ENCODE measurements at places on chromosomes 7 and 10.

GRCh38 chr10:96397902-96398301 is 39.1 kb upstream of the OPALIN start:
- no peak for DNase-seq

- DNase-seq, result no peak
Observed at GRCh38 chr10:66981361-66982052, 55.7 kb downstream of the LRRTM3 start.

- DNase-seq, result no peak
Observed at GRCh38 chr10:123530166-123530870, 135.8 kb upstream of the GPR26 start.

GRCh38 chr7:99653754-99654153 is 26.0 kb downstream of the CYP3A5 start:
- DNase-seq, result no peak

DNA sequence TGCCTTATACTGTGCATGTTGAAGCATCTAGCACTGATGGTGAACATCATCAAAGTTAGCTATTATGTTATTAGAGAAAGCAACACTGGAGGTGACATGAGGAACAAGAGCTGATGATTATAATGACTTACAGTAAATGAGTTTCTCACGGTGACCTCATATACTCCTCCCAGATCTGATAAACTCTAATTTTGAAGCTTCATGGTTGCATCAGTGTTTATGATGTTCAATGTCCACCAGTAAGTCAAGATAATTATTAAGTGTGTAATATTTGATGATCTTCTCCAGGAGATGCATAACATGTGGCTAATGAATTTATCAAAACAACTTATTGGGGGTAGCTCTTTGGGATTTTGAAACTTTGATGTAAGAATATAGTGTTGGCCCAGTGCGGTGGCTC is 27.5 kb downstream of the MGAM2 start:
- DNase-seq, result no peak

DNA sequence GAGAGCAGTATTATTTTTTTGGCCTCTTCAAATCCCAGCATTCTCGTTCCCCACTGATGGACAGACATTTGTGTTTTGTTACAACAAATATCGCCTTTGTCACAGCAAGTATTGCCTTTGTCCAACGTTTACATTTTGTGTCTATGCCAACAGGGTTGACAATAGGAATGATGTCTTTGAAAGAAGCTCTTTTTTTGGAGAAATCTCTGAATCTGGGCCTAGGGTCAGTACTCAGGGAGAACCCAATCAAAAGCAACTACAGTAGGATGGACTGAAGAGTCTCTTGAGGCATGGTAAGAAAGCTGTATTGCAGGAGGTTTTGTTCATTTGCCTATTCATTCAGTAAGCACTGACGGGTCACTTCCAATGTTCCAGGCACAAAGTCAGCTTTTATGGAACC is 57.7 kb upstream of the KLF14 start:
- DNase-seq, result no peak

DNA sequence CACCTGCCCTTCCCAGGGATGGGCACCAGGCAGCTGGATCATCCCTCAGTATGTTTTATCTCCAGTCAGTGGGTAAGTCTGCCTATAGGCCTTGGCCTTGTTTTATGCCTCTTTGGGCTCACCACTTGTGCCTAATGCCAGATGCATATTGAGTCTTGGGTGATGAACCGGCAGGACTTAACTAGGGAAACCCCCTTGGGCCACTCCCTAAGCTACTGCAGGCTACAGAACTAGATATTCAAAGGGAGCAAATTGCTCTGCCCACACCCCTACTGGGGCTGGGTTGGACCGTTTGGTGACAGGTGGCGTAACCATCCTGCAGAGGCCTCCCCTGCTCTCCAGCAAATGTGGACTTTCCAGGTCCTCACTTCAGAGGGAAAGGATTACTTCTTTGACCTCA is 115.7 kb upstream of the GDF10 start:
- DNase-seq, result no peak

DNA sequence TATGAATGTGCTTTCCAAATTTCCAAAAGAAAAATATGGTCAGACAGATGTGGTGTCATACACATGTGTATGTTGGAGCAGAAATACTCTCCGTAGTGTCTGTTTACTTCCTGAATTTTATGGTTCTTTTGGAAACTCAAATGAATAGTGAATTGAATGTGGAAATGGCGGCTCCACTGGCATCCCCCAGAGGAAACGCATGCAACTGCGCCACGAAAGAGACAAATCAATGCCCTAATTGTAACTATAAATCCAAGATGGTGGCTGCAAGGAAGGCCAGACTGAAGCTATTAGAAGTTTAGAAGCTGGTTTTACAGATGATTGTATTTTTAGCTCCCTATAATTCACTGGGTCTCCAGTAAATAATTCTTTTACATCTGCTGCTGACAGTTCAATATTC is 246.7 kb downstream of the FGFR2 start:
- no peak for DNase-seq

GRCh38 chr10:117967149-117967650 is 79.5 kb downstream of the RAB11FIP2 start:
- no peak for DNase-seq

DNA sequence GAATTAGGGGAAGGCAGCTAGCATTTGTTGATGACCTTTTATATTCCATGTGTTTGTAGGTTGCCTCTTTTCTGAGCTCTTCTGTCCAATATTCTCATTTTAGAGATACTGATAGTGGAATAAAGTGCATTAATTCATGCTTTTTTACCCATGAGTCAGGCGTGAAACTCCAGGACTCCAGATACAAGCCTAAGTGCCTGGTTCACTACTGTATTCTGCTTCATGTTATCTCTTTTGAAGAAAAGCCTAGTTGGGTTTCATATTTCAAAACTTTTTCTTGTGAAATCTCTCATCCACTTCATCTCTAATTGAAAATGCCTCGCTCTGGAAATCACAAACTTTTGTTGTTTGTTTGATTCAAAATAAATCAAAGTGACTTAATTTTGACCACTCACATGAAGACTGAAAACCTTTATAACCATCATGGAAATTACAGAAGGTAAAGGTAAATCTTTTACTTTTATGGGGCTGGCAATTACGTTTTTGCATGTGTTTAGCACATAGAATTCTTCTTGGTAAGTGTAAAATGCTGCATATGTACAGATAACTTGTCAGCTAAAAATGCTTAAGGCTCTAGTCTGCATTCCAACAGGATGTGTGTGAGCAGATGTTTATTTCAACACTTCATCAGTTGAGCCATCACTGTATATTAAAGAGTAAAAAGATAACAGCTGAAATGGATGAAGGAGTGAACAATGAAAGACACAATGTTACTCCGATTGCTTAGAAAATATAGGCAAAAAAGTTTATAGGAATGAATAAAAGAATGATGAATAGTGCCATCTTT is 961.8 kb upstream of the CELF2 start:
- no peak for DNase-seq

GRCh38 chr7:29917641-29918040 is 72.0 kb downstream of the SCRN1 start:
- DNase-seq, result no peak

DNA sequence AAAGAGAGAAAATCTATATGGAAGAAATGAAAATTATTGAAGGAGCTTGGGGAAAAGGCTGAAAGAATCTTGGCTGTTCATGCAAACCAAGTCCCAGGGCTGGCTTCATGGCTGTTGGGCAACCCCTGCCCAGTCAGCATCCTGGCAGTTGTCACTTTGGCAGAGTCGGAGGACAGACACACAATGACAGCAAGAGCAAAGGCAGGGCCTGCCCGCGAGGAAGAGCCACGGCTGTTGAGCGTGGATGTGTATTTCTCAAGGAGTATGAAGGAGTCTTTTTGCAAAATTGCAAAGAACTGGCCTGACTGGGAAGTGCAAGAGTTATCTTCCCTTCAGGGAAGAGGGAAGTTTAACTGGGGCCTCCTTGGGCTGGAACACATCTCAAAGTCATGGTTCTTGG is 11.7 kb downstream of the PTPRE start:
- DNase-seq, result no peak

- no peak for DNase-seq
Observed at GRCh38 chr10:91803386-91804125, 5.3 kb downstream of the TNKS2 start.

DNA sequence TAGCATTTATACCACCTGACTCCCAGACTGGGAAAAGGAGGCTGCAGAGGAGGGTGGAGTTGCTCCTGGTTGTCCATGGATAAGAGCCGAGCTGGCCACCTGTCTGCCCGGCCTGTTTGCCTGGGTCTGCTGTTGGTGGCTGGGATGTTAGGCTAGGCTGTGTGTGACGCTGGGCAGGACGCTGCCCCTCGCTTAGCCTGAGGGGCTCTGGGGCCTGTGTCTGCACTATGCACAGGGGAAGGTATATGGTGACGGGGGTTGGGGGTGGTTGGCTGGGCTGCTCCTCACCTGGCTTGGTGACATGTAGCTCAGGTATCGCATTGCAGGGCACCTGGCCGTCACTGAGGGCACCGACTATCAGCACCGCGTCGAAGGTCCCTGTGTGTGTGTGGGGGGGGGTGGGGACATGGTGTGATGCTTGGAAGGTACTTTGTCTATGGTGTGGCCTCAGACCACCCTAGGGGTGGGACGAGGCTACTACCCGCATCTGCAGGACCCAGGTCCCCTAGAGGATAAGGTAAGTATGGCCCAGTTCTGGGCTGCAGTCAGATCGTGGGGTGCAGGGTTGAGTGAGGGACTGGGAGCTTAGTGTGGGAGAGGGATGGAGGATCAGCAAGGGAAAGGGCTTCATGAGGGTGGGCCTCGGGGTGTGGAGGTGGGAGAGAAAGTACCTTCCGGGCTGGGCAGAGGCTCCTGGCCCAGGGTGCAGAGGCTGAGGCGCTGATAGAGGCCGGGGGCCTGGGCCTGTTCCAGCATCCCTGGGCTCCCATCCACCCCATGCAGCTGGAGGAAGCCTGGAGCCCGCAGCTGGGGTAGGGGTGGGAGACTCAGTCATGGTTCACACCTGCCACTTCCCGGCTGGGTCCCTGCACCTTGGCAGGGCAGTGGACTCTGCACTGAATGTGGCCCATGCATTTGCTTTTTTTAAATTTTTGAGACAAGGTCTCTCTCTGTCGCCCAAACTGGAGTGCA is 2.3 kb downstream of the METTL27 start:
- no peak for DNase-seq

DNA sequence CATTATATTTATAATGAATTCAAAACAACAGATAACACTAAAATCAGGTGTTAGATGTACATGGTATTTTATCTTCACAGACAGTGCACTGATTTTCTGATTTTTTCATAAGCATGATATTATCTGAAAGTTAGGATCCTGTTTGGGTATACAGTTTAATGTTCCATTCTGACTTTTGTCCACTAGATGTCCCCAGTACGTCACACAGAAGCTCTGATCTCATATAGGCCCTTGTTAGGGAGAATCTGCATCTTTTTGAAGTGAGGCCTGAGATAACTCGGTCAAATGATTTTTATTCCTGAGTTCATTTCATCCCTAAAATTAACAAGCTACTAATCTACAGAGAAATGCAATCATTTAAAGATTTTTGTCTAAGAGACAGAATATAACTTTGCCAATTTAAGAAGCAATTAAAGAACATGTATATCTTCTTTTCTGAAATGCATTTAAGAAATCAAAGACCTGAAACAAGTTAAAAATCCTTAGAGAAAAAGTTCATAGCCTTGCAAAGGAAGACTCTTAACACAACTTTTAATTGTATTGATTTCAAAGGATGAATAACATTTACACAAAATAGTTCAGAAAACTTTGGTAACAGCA is 72.0 kb upstream of the TES start:
- DNase-seq, result no peak

GRCh38 chr7:127525866-127526480 is 59.4 kb downstream of the GCC1 start:
- no peak for DNase-seq

GRCh38 chr7:29243910-29244655 is 49.5 kb downstream of the CHN2 start:
- no peak for DNase-seq

DNA sequence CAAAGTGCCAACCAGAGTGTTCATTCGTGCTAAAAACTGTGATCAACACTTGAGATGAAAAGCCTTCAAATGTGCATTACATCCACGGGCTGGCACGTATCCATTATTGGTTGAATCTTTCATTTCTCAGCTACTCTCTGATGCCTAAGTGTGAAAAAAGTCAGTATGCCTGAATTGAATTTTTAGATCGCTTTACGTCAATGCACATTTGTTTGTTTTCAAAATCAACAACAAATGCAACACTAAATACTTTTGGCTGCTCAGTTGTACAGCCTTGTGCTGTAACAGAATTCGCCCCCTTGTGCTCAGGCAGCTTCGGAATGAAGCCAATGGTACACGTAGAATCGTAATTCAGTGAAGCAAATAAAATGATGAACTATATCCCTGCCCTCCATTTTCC is 446.5 kb upstream of the NRP1 start:
- DNase-seq, result no peak

DNA sequence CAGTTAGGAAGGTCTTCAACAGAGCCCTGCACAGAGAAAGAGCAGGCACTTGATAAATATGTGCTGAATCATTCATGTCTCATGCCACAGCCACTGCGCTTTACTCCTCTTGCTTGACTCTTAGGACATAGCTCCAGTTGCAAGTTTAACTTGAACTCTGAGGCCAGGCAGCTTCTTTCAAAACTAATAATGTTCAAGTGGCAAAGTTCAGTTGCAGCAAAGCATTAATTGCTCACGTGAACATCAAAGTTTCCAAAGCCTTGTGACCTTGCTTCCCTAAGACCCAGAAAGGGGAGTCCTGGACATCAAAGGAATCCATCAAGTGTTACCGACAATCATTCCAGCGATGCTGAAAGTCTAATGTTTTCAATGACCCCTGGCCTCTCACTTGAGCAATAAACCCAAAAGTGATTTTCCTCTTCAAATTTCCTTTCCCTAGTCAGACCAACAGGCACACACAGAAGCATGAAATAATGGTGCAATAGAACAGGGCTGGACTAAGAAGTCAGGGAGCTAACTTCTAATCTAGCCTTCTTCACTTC is 21.8 kb upstream of the TECTB start:
- DNase-seq, result no peak

DNA sequence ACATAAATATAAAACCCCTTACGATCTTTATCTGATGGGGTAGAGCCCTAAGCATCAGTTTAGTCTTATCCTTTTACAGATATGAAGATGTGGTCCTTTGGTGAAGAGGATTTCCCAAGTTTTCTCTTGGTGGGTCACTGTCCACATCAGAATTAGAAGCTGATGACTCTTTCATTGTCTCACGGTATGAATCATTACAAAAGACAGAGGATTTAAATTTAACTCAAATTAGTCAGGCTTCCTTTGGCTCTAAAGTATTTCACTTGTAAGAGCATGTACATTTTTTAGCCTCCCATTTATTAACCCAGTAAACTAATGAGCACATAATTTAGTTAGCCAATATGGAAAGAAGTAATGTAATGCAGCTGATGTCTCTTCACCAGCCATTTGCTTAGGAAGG is 49.9 kb upstream of the TMEM26 start:
- DNase-seq, result no peak

DNA sequence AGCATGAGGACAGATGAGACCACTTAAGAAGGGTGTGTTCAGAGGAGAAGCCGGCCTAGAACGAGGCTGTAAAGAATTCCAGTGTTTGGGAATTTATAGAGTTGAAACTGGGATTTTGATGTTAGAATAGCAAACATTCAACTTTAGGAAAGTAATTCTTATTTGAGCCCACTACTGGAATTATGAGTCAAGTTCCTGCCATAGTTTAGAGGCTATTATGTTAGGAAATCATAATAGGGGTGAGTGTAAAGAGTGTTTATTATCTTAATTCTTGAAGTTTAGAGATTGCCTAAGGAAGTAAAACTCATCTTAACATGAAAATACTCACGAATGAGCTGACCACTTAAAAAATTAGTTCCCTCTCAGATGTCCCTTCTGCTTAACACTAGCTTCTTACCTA is 2.1 kb downstream of the CBLL1 start:
- no peak for DNase-seq
